Iris pigment epithelial cell (primary cell): ENCODE measurements at places on chromosomes 7 and 10.
A peak's percentile ranks its signal among the peaks of the same experiment; 100 is the strongest.

DNA sequence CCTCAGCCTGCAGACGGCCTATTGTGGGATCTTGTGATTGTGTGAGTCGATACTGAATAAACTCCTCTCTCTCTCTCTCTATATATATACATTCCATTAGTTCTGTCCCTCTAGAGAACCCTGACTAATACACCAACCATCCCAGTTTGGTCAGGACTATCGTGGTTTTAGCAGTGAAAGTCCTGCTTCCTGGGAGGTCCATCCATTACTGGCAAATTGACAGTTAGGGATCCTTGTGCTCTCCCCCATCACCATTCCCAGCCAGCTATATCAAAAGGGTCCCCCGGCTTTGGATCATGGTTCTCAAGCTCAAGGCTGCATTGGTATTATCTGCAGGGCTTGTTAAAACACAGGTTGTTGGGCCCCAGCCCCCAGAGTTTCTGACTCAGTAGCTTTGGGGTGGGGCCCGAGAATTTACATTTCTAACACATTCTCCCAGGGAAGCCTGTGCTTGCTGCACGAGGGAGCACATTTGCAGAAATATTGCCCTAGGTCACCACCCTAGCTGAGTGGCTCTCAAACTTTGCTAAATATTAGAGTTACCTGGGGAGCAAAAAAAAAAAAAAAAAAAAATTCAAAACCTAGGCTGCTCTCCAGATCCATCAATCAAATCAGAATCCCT is 899.1 kb upstream of the AUTS2 start:
- peak; percentile 44 for DNase-seq

DNA sequence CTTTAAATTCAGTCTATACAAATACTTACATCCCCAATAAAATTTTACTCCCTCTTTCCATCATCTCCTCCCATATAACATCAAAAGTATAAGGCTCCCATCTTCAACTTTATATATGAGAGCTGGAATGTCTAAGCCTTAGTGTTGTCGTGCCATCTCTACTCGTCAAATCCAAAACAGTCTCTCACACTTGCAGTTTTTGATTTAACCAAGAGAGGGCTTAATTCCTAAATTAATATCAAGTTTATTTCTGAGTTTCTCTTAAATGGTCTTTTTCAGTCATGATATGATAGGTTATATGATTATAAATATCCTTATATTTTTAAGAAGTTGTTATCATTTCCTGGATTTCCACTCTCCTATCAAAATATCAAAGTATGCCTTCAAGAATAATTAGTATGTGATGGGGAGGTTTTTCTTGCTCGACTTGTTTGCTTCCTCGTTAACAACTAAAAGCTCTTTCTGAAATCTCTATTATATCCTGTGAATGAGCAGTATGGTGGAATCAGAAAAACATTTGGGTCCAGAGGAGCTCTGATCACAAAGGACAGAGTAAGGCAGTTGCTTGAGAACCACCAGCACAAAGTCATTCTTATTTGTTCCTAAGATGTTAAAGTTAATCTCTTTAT is 12.5 kb upstream of the LIPK start:
- no peak for DNase-seq

DNA sequence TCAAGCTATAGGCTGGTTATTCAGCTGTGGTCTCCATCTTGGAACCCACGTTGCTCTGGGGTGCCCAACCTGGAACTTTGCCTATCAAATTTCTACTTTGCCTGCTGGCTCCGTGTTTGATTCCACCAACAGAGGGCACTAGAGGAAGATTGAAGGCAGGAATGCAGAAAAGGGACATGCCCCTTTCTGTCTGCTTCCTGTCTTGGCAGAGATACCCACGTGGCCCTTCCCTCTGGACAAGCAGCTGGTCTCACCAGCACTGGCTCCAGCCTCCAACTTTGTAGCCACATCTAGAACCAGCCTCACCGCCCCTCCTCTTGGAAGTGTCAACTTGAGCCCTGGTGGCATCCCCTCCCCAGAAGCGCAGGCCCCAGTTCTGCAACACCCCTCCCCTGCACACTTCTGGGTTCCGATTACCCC is 52.1 kb upstream of the ZNF438 start:
- DNase-seq, result peak; percentile 65

DNA sequence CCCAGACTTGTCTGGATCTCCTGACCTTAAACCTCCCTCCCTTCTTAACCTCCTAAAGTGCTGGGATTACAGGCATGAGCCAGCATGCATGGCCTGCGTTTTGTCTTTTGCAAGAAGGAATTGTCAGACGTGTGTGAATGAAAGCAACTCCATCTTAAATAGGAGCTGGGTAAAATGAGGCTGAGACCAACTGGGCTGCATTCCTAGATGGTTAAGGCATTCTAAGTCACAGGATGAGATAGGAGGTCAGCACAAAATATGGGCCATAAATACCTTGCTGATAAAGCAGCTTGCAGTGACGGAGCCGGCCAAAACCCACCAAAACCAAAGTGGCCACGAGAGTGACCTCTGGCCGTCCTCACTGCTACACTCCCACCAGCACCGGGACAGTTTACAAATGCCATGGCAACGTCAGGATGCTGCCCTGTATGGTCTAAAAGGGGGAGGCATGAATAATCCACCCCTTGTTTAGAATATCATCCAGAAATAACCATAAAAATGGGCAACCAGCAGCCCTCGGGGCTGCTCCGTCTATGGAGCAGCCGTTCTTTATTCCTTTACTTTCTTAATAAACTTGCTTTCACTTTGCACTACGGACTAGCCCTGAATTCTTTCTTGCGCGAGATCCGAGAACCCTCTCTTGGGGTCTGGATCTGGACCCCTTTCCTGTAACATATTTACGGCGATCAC is 41.2 kb upstream of the SDK1 start:
- peak; percentile 20 for DNase-seq

GRCh38 chr7:114242992-114243507 is 171.6 kb upstream of the FOXP2 start:
- DNase-seq, result peak; percentile 29
